ENCODE measurements at places on chromosomes 2 and 18. TPM values are rescaled to one million over a fixed set of nuclear protein-coding genes. Genes with fewer than 3 reads are reported as not detected.

GRCh38 chr2:84486441-84487115, 27.5 kb upstream of the SUCLG1 start:
- peak; percentile 59 for DNase-seq

RAB27B gene
- 4.4 TPM for polyA plus RNA-seq

DNA sequence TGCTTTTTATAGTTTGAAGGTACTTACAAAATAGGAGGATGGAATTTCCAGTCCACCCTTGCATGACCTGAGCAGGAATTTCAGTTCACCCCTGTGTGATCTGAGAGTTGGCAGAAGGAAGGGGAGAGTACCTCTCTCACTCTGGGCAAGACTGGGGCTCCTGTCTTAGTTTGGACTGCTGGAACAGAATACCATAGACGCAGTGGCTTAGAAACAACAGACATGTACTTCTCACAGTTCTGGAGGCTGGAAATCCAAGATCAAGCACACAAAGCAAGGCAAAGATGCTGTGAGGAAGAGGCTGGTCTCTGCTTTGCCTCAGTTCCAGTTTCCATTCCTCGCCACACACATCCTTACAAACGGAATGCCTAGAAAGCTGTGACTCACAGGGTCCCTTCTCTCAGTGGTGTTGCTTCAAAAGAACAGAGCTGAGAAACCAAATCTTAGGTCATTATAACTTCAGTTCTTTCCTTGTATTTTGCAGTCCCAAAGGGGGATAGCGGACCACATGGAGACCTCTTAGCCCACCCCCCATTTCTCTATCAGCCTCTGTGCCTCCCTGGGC, 108.8 kb upstream of the HAAO start:
- no peak for DNase-seq

NGEF gene
- polyA plus RNA-seq, result 2.7 TPM

DNA sequence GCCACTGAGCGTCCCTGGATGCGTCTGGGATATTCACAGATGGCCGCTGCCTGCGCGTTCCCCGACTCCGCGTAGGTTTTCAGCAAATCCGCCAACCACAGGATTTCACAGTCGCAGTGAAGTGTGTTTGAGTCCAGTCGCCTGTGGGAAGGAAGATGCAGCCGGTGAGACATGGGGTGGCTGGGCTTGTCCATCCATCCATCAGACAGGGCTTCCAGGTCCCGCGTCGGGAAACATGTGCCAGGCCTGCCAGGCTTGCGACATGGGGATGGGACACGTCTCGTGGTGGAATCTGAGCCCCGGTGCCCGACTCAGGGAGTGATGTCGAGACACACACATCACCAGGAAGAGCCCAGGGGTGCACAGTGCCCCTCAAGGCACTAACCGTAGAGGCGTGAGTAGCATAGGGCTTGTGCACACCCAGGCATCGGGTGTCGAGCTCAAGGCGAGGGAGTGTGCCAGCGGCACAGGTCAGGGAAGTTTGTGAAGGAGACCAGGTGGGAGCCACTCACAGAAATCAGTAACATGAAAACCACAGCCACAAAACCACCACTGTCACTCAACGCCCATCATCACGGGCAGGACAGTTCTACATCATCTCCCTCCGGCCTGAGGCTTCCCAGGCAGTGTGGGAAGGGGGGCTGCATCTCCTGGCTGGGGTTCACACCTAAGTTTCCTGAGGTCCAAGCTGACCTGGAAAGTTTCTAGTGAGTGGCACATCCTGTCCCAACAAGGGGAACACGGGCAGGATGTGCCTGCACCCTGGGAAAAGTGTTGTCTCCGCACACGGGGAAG, 63.9 kb downstream of the PXDN start:
- no peak for DNase-seq
